ENCODE measurements at places on chromosomes 5 and 9.

GRCh38 chr5:103866169-103866568, 303.6 kb upstream of the NUDT12 start:
- H3K4me3 ChIP-seq, result no peak overlapping the region

DNA sequence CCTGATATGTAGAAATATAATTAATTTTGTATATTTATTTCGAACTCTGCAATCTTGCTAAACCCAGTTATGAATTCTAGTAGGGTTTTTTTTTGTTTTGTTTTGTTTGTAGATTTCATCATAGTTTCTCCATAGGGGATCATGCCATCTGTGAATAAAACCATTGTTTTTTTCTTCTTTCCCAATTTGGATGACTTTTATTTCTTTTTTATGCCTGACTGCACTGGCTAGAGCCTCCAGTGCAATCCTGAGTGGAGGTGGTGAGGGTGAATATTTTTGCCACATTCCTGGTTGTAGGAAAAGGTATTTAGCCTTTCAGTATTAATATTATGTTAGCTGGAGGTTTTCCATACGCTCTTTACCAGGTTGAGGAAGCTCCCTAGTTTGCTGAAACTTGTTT, 70.0 kb upstream of the GFPT2 start:
- DNase-seq, result no peak
- no peak overlapping the region for H3K4me3 ChIP-seq
- H3K36me3 ChIP-seq, result no peaks in the 10 kb centered on the region
- H3K27me3 ChIP-seq, result no peaks in the 10 kb centered on the region

DNA sequence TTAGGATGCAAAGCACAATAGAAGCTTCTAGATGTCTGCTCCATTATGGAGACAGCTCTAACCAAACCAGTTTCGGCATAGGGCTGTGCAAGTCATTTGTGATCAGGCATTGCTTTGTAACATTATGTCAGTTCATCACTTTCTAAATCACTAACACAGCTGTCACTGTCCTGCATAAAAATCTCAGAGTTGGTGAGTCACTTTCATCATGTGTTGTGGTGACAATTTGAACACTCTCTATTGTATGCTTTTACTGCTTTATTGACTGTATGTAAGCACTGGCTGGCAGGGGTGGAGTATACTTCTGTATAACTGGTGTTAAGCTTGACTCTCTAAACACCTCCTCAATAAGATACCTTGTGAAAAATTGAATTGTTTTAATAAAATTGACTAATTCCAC, 77.9 kb downstream of the SLCO4C1 start:
- no peaks in the 10 kb centered on the region for H3K27me3 ChIP-seq
- DNase-seq, result no peak
- H3K27ac ChIP-seq, result no peak overlapping the region
- H3K4me1 ChIP-seq, result no peaks in the 10 kb centered on the region
- H3K4me3 ChIP-seq, result no peak overlapping the region

GRCh38 chr9:136080716-136081112, 14.4 kb downstream of the NACC2 start:
- no peaks in the 10 kb centered on the region for H3K27me3 ChIP-seq
- peak; percentile 1 for DNase-seq

GRCh38 chr5:179420476-179420875, 75.2 kb upstream of the ADAMTS2 start:
- no peak for DNase-seq
- H3K27ac ChIP-seq, result no peak overlapping the region
- H3K4me3 ChIP-seq, result no peak overlapping the region
- H3K27me3 ChIP-seq, result no peaks in the 10 kb centered on the region
- no peaks in the 10 kb centered on the region for H3K36me3 ChIP-seq

GRCh38 chr5:166073901-166074581, 2217.4 kb upstream of the WWC1 start:
- no peaks in the 10 kb centered on the region for H3K27me3 ChIP-seq
- H3K36me3 ChIP-seq, result no peaks in the 10 kb centered on the region
- peak; percentile 76 for DNase-seq

DNA sequence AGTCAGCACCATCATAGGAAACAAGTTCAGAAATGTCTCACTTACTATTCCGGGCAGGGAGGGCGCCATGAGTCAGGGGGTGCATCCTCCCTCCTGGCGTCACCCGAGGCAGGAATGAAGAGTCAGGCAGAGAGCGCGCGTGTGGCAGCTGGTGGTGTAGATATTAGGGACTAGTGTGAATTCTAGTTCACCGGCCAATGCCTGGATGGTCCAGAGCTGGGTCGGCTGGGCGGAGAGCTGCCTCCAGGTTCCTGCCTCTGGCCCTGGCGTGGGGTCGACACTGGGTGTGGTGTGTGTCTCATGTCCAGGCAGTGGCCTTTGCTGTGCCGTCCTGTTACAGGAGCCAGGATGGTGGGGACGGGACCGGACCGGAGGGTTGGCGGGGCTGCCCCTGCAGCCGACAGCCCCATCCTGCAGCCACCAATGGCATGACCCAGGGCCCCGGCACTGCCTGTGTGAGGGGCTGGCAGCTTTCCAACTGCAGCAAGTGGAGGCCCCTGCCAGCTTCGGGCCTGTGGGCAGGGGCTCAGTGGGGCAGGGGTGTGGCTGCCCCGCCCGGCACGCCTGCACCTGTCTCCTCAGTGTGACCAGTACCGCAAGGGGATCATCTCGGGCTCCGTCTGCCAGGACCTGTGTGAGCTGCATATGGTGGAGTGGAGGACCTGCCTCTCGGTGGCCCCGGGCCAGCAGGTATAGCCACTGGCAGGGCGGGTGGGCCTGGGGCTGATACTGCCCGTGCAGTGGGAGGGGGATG, 9.1 kb downstream of the DIPK1B start:
- H3K27ac ChIP-seq, result no peak overlapping the region
- peaks cover 12% of the 10 kb centered on the region for H3K4me1 ChIP-seq
- no peaks in the 10 kb centered on the region for H3K27me3 ChIP-seq
- H3K4me3 ChIP-seq, result no peak overlapping the region

- H3K4me1 ChIP-seq, result peaks cover 7% of the 10 kb centered on the region
- H3K36me3 ChIP-seq, result no peaks in the 10 kb centered on the region
- DNase-seq, result no peak
- H3K4me3 ChIP-seq, result no peak overlapping the region
- H3K27ac ChIP-seq, result no peak overlapping the region
These were observed 112.4 kb downstream of the INIP start for GRCh38 chr9:112605518-112605917.

DNA sequence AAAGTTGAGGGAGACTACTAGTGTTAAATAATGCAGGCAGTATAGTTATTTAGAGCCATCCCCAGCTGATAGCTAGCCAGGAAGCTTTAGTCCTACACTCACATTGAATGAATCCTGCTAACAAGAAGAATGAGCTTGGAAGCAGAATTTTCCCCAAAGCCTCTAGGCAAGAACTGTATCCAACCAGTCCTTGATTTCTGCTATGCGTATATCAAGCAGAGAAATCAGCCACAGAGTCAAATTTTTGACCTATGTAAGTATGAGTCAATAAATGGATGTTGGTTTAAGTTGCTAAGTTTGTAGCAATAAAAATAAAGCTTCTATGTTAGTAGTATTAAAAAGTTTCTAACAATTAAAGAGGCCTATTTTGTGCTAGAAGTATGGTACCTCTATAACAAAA, 672.1 kb upstream of the CHD1 start:
- H3K27me3 ChIP-seq, result no peaks in the 10 kb centered on the region
- H3K4me1 ChIP-seq, result no peaks in the 10 kb centered on the region
- no peaks in the 10 kb centered on the region for H3K36me3 ChIP-seq
- no peak for DNase-seq

GRCh38 chr5:36723912-36724311, 117.5 kb downstream of the SLC1A3 start:
- H3K27me3 ChIP-seq, result no peaks in the 10 kb centered on the region
- no peaks in the 10 kb centered on the region for H3K4me1 ChIP-seq
- no peak overlapping the region for H3K4me3 ChIP-seq

GRCh38 chr5:11902201-11902619, 2.0 kb downstream of the CTNND2 start:
- peaks cover 29% of the 10 kb centered on the region for H3K4me1 ChIP-seq
- peak overlapping the region; percentile 84 for H3K4me3 ChIP-seq
- H3K27me3 ChIP-seq, result peaks cover 59% of the 10 kb centered on the region
- no peaks in the 10 kb centered on the region for H3K36me3 ChIP-seq
- DNase-seq, result peak; percentile 39

DNA sequence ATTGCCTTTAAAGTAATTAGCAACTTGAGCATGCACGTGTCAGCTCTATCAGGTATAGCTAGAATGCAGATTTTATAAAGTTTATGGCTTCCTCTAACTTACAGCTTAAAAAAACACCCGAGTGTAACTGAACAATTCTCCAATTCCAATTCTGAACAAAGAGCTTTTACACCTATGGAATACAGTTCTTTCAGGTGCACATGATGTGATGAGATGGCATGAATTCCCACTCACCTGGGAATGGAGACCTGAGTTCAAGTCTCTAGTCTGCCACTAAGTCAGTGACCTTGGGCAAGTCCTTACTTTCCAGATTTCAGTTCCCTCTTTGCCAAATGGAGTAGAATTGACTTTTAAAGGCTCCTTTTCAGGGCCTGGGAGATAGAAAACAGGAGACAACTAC, 1.8 kb downstream of the ZFAND5 start:
- H3K36me3 ChIP-seq, result peaks cover 14% of the 10 kb centered on the region
- H3K27ac ChIP-seq, result peak overlapping the region; percentile 88
- H3K27me3 ChIP-seq, result peaks cover 10% of the 10 kb centered on the region
- no peak for DNase-seq

DNA sequence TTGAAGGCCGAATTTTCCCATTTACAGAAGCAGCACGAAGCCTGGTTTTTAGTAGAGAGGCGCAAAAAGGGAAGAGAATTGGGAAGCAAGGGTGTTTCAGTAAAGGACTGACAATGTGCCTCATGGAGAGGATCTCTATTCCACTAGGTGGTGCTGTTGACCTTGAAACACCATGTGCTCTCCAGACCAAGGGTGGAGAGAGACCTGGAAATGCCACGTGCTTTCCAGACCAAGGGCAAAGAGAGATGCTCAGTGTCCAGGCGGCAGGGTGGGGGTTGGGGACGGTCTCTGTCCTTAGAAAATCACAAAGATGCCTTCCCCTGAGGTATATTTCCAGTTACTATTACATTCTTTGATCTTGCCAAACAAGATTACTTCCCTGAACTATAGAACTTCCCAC, 425.3 kb downstream of the CSNK1G3 start:
- no peaks in the 10 kb centered on the region for H3K27me3 ChIP-seq
- H3K4me3 ChIP-seq, result no peak overlapping the region
- no peaks in the 10 kb centered on the region for H3K4me1 ChIP-seq
- H3K36me3 ChIP-seq, result no peaks in the 10 kb centered on the region
- DNase-seq, result peak; percentile 80

DNA sequence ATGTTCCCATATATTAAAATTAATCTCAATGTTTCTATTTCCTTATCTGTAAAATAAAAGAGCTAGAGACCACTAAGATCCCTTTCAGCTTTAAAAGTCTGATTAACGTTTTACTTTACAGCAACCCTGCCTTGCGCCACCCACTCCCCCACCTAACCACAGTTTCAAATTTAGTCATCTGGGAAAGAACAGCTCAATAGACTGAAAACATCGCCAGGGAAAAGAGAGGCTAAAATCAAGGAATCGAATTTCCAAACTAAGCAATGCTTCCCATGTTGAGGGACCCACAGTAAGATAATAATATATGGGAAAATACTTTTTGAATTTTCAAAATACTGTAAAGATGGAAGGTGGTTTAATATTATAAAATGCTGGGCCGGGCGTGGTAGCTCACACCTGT, 6.6 kb downstream of the SAXO1 start:
- no peak overlapping the region for H3K4me3 ChIP-seq
- H3K36me3 ChIP-seq, result no peaks in the 10 kb centered on the region
- H3K27me3 ChIP-seq, result no peaks in the 10 kb centered on the region
- no peak for DNase-seq
- H3K27ac ChIP-seq, result no peak overlapping the region

DNA sequence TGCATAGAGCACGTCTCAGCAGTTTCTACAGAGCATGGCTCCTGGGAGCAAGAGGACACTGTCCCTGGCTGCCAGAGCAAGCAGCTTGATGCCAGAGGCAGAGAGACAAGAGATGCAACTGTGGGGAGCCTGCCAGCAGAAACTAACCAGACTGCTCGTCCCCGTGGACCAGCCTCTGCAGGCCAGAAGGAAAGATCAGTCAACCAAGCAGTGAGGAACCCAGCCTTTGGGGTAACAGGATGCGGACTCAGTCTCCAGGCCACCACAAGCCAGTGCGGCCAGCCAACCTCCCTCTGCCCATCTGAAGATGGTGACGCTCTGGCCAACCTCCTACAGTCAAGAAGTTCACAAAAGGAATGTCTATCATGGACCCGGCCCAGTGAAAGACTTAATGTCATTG, 3.7 kb downstream of the SURF4 start:
- peaks cover 7% of the 10 kb centered on the region for H3K27me3 ChIP-seq
- H3K36me3 ChIP-seq, result no peaks in the 10 kb centered on the region
- DNase-seq, result no peak
- peaks cover 4% of the 10 kb centered on the region for H3K4me1 ChIP-seq
- H3K27ac ChIP-seq, result no peak overlapping the region

DNA sequence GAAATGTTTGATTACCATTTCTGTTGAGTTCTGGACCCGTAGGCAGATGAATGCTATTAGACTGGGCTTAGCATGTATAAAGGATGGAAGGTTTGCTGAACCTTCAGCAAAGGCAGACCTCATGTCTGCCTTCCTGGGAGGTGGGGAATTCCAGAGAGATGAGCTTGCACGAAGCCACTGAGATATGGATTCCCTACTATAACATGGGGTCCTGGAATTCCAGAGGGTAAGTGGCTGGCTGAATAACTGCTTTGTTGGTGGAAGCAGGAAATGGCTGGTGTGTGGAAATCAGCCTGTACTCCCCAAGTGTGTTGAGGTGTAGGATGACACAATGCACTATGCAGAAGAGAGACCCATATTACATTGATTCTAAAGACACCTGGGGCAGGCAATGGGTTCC, 526.4 kb downstream of the CTNND2 start:
- no peak overlapping the region for H3K27ac ChIP-seq
- no peaks in the 10 kb centered on the region for H3K36me3 ChIP-seq
- peaks cover 13% of the 10 kb centered on the region for H3K4me1 ChIP-seq
- H3K27me3 ChIP-seq, result peaks cover 3% of the 10 kb centered on the region

GRCh38 chr5:158952248-158952545, 147.5 kb downstream of the EBF1 start:
- DNase-seq, result no peak
- H3K36me3 ChIP-seq, result no peaks in the 10 kb centered on the region
- peaks cover 99% of the 10 kb centered on the region for H3K27me3 ChIP-seq
- H3K4me3 ChIP-seq, result peak overlapping the region; percentile 22

DNA sequence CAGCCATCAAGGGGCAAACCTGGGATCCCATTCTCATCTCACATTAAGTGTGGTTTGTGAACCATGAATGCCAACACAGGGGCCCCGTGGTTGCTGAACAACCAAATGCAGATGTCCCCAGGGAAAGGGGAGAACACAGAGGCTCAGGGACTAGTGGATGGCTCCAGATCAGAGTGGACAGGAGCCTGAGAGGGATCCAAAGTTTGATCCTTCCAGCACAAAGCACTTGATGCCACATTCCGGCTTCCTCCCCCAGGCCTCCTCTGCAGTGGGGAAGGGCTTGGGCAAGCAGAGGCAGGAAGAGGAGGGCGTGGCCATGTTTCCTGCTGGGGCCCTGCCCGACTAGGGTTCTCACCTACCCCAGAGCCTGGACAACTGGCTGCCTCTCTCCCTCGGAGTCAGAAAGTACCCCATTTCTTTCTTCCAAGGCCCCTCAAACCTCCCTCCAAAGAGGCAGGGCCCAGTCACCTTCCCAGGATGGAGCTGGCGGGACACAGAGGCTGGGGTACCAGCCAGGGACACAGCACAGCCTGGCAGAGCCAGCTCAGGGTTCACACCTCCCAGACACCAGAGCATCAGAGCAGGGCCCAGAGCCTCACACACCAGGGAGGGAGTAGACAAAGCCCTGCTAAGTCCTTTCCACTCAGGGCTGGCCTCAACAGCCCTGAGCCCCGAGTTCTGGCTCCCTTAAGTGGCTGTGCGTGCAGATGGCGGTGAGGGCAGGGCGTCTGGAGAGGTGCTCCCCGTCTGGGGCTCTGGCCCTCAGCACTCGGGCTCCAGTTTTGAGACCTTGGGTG, 4.3 kb upstream of the RNF44 start:
- H3K27me3 ChIP-seq, result peaks cover 46% of the 10 kb centered on the region
- H3K27ac ChIP-seq, result no peak overlapping the region
- H3K36me3 ChIP-seq, result no peaks in the 10 kb centered on the region
- peaks cover 22% of the 10 kb centered on the region for H3K4me1 ChIP-seq
- DNase-seq, result peak; percentile 62

All from neural progenitor cell (in vitro differentiated cells).